Spleen (tissue), 13 donors: ENCODE measurements at places on chromosomes 5 and 9. TPM values are rescaled to one million over a fixed set of nuclear protein-coding genes. Genes with fewer than 3 reads are reported as not detected.

PDCD1LG2 gene
- total RNA-seq, result 17.0 TPM

TNFSF15 gene
- total RNA-seq, result 1.8 TPM

ZNF462 gene
- total RNA-seq, result 20.9 TPM

SPEF2 gene
- 11.3 TPM for total RNA-seq

PRDM12 gene
- total RNA-seq, result not detected

ADAMTS2 gene
- total RNA-seq, result 44.4 TPM

DAPK1 gene
- total RNA-seq, result 126 TPM

UNC13B gene
- total RNA-seq, result 10.7 TPM

DBH gene
- 0.27 TPM for total RNA-seq
